Fibroblast of the aortic adventitia (primary cell): ENCODE measurements at places on chromosomes 6 and 20. TPM values are rescaled to one million over a fixed set of nuclear protein-coding genes. Genes with fewer than 3 reads are reported as not detected.

The L3MBTL1 gene
- 8.9 and 13.4 TPM in 2 replicates for total RNA-seq

The SOX4 gene
- 12.4 and 66.9 TPM in 2 replicates for total RNA-seq

The RGS17 gene
- 7.8 and 38.1 TPM in 2 replicates for total RNA-seq

The RGL2 gene
- 25.8 and 27.9 TPM in 2 replicates for total RNA-seq

The FOXP4 gene
- total RNA-seq = 0.41 and 2.9 TPM in 2 replicates

The HLA-DRA gene
- 0.45 TPM in 1 of 2 replicates, not detected in the other for total RNA-seq

The OOEP gene
- not detected in 2 replicates for total RNA-seq

The GRIK2 gene
- total RNA-seq = 8.3 and 8.9 TPM in 2 replicates

The NINL gene
- total RNA-seq = 6.5 and 31.0 TPM in 2 replicates

The DDO gene
- 1.3 and 2.3 TPM in 2 replicates for total RNA-seq

The ROS1 gene
- total RNA-seq = 0.18 TPM in 1 of 2 replicates, not detected in the other

The C6orf15 gene
- total RNA-seq = not detected in 2 replicates

The GNAS-AS1 gene
- total RNA-seq = 0.25 and 0.81 TPM in 2 replicates

The BACH2 gene
- total RNA-seq = 0.27 and 0.65 TPM in 2 replicates

The ADGRF4 gene
- total RNA-seq = 0.82 and 2.7 TPM in 2 replicates

The PARD6B gene
- total RNA-seq = 1.4 and 1.5 TPM in 2 replicates

The CLPSL1 gene
- total RNA-seq = not detected in 2 replicates

The CLVS2 gene
- total RNA-seq = not detected in 2 replicates

The SLC17A3 gene
- total RNA-seq = 1.1 TPM in 1 of 2 replicates, not detected in the other

The ETV7 gene
- 0.09 TPM in 1 of 2 replicates, not detected in the other for total RNA-seq

The CYP24A1 gene
- 0.98 TPM in 1 of 2 replicates, not detected in the other for total RNA-seq

The WFDC10B gene
- total RNA-seq = not detected in 2 replicates

The AKIRIN2 gene
- total RNA-seq = 14.9 and 17.3 TPM in 2 replicates

The FYN gene
- total RNA-seq = 91.9 and 137 TPM in 2 replicates

The DSE gene
- 50.7 and 61.2 TPM in 2 replicates for total RNA-seq

The DEFB124 gene
- not detected in 2 replicates for total RNA-seq

The RSPO4 gene
- total RNA-seq = not detected in 2 replicates

The SIRPD gene
- not detected in 2 replicates for total RNA-seq

The PPP1R16B gene
- 0.09 and 0.33 TPM in 2 replicates for total RNA-seq

The TPBG gene
- total RNA-seq = 34.6 and 101 TPM in 2 replicates

The SRSF12 gene
- 0.09 and 0.33 TPM in 2 replicates for total RNA-seq

The MTFR2 gene
- 1.5 and 6.1 TPM in 2 replicates for total RNA-seq

The MRAP2 gene
- total RNA-seq = 0.33 and 5.8 TPM in 2 replicates

The CLIC5 gene
- total RNA-seq = 1.1 TPM in 1 of 2 replicates, not detected in the other

The MUC22 gene
- not detected in 2 replicates for total RNA-seq

The JAG1 gene
- 39.2 and 46.7 TPM in 2 replicates for total RNA-seq

The TFAP2D gene
- 5.1 TPM in 1 of 2 replicates, not detected in the other for total RNA-seq

The BPI gene
- total RNA-seq = 1.4 TPM in 1 of 2 replicates, not detected in the other

The SYNGAP1 gene
- 3.3 and 7.6 TPM in 2 replicates for total RNA-seq

The CASS4 gene
- total RNA-seq = 0.09 and 0.49 TPM in 2 replicates

The CARMIL1 gene
- 23.9 and 38.7 TPM in 2 replicates for total RNA-seq

The PDCD2 gene
- 65.1 and 104 TPM in 2 replicates for total RNA-seq

The MRPS26 gene
- total RNA-seq = 19.1 and 52.3 TPM in 2 replicates

The WFDC2 gene
- total RNA-seq = not detected in 2 replicates

The NOX3 gene
- not detected in 2 replicates for total RNA-seq

The HLA-G gene
- total RNA-seq = not detected in 2 replicates

The TTK gene
- total RNA-seq = 0.90 and 35.9 TPM in 2 replicates

The CCN6 gene
- not detected in 2 replicates for total RNA-seq

The IL20RA gene
- total RNA-seq = 0.18 and 0.90 TPM in 2 replicates

The SLC35D3 gene
- total RNA-seq = not detected in 2 replicates
